Natural killer cell (primary cell): ENCODE measurements at places on chromosomes 2 and 18. TPM values are rescaled to one million over a fixed set of nuclear protein-coding genes. Genes with fewer than 3 reads are reported as not detected.

DNA sequence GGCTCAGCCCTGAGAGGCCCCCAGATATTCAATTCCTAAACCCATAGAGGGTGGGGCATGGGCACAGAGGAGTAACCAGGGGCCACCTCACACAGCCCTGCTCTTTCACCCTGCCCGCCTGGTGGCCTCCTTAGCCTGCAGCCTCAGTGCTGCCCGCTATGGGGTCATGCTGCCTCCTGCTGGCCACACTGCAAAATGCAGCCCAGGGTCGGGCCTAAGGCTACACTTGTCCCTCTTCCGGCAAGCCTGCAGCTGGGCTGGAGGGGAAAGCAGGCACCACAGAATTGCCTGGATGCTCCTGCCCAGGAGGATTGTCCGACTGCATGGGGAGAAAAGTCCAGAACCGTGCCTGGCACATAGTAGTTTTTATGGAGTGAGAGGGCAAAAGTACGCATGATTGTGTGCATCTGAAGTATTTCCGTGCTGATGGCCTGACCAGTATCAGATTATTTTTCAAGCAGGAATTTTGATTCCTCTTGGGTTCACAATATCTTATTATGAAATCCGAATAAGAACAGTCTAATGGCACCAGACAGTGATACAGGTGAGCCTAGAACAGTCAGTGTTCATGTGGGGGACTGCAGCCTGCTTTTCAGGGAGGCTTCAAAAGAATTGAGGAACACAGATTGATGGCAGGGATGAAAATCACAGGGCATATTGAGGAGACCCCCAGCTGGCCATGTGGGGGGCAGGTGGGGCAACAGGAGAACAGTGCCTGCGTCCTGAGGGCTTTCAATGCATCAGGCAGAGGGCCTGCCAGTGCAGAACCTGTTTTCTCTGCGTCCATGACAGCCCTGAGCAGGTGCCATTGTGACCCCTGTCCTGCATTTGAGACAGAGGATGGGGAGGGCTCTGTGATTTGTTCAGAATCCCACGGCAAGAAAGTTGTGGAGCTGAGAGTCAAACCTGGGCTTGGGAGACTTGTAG, 51.2 kb upstream of the ALPP start:
- H3K4me3 ChIP-seq, result no peak overlapping the region
- H3K27me3 ChIP-seq, result no peaks in the 10 kb centered on the region
- peaks cover 38% of the 10 kb centered on the region for H3K4me1 ChIP-seq
- H3K27ac ChIP-seq, result no peak overlapping the region
- DNase-seq, result peak; percentile 88

GRCh38 chr2:68901561-68901960, 30.4 kb upstream of the BMP10 start:
- no peak for DNase-seq
- no peak overlapping the region for H3K27ac ChIP-seq
- no peaks in the 10 kb centered on the region for H3K36me3 ChIP-seq

DNA sequence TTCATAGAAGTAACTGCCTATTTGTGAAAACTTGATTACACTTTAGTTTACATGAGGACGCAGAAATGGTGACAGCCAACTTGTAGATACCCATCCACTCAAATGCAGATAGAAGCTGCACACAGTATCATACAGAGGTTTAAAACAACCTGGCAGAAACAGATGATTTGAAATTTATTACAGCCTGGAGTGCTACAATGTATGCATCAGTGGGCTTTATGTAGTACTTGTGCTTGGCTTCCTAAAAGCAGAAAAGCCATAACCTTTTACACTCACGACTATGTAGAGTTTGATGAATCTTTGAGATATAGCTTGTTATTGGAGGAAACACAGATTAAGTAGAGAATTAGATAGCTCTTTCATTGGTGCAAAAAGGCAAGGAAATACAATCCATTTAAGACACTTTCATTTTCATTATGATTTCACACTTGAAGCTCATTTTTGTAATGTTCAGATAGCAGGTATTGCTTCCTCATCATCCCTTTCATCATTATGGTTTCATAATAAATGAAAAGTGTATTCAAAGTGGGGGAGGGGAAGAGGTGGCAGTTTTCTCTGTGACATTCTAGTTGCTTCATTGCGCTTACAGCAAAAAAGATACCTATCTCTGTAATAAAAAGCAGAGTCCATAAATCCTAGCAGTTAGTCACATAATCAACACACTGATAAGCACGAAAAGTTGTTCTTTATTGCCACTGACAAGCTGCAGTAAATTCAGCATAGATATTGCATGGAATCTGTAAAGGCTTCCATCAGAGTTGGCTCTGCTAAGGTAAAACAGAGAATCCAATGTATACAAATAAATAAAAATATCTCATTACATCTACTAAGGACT, 789.8 kb upstream of the FSHR start:
- H3K4me1 ChIP-seq, result peaks cover 3% of the 10 kb centered on the region
- H3K27ac ChIP-seq, result no peak overlapping the region
- no peak overlapping the region for H3K4me3 ChIP-seq
- DNase-seq, result no peak
- H3K36me3 ChIP-seq, result no peaks in the 10 kb centered on the region

DNA sequence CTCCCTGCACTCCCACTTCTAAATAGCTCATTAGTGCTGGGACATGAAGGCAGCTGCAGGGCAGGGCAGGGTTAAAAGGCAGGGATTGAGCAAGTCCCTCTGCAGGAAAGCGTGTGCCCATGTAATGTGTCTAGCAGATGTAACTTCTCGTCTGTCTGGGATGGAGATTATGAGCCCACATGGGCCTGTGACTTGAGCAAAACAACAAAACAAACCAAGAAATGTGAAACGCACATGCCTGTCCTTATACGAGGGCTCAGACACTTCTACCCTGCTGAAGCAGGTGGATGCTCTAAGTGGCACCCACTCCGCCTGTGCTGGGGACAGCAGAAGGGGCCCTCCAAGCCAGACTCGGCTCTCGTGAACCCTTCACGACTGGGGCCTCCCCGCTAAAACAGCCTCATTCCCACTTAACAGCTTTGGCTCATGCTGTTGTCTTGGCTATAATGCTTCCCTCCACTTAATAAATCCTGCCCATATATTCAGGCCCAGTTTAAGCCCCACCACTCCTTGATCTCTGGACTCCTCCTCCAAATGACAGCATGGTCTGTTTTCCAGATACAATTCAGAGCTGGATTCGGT, 40.9 kb downstream of the TMEM247 start:
- no peaks in the 10 kb centered on the region for H3K36me3 ChIP-seq
- no peaks in the 10 kb centered on the region for H3K27me3 ChIP-seq
- no peak for DNase-seq

DNA sequence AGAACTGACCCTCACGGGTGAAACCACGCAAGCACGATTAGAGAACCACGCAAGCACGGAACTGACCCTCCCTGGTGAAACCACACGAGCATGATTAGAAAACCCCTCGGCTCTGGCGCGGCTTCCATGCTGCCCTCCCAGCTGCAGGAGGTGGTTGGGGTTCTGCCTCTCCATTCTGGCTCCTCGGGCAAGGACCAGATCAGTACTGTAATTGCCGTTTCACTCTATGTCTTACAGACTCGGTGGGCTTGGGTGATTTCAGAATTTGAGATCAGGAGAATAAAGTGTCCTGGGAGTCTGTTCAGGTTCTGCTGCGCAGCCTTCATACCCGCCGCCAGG, 58.3 kb upstream of the KCNG2 start:
- no peak overlapping the region for H3K4me3 ChIP-seq
- DNase-seq, result no peak
- H3K27me3 ChIP-seq, result no peaks in the 10 kb centered on the region
- H3K27ac ChIP-seq, result no peak overlapping the region
- no peaks in the 10 kb centered on the region for H3K4me1 ChIP-seq
- H3K36me3 ChIP-seq, result peaks cover 55% of the 10 kb centered on the region

GRCh38 chr18:52812834-52813233, 472.8 kb downstream of the DCC start:
- no peak for DNase-seq
- no peak overlapping the region for H3K27ac ChIP-seq
- H3K36me3 ChIP-seq, result no peaks in the 10 kb centered on the region

- H3K27me3 ChIP-seq, result no peaks in the 10 kb centered on the region
- H3K4me1 ChIP-seq, result peaks cover 15% of the 10 kb centered on the region
- no peaks in the 10 kb centered on the region for H3K36me3 ChIP-seq
- H3K27ac ChIP-seq, result no peak overlapping the region
- no peak for DNase-seq
Measured at GRCh38 chr2:85441864-85442263, 23.4 kb downstream of the SH2D6 start.

- H3K4me3 ChIP-seq, result no peak overlapping the region
- H3K27me3 ChIP-seq, result peaks cover 7% of the 10 kb centered on the region
- H3K27ac ChIP-seq, result no peak overlapping the region
- DNase-seq, result no peak
- no peaks in the 10 kb centered on the region for H3K36me3 ChIP-seq
- peaks cover 7% of the 10 kb centered on the region for H3K4me1 ChIP-seq
Measured at GRCh38 chr2:95350368-95350767, 52.1 kb upstream of the FAHD2A start.

REG3G gene
- total RNA-seq, result not detected

ADAM17 gene
- 46.8 TPM for total RNA-seq
